ENCODE measurements at places on chromosomes 3 and 15.

- DNase-seq: no peak
Observed at GRCh38 chr15:34514251-34514670, 69.2 kb downstream of the GOLGA8B start.

GRCh38 chr15:35068846-35069475 lies 16.1 kb downstream of the NANOGP8 start:
- DNase-seq: no peak

DNA sequence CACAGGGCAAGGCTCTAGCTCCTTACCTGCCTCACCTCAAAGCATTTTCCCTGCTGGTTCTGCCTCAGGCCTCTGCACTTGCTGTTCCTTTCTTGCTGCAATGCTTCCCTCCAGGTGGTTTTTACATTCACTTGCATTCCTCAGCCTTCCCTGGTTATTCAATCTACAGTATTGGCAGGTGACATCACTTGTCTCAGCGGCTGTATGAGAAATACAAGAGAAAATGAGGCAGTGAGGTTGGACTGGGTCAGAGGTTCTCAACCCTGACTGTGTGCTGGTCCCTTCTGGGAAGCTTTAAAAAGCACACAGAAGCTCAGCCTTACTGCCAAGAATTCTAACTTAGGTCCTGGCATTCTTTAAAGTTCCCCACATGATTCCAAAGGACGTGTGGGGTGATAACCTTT lies 26.7 kb downstream of the SIAH2 start:
- DNase-seq: no peak

GRCh38 chr3:89234620-89235019 lies 127.2 kb downstream of the EPHA3 start:
- DNase-seq: no peak

DNA sequence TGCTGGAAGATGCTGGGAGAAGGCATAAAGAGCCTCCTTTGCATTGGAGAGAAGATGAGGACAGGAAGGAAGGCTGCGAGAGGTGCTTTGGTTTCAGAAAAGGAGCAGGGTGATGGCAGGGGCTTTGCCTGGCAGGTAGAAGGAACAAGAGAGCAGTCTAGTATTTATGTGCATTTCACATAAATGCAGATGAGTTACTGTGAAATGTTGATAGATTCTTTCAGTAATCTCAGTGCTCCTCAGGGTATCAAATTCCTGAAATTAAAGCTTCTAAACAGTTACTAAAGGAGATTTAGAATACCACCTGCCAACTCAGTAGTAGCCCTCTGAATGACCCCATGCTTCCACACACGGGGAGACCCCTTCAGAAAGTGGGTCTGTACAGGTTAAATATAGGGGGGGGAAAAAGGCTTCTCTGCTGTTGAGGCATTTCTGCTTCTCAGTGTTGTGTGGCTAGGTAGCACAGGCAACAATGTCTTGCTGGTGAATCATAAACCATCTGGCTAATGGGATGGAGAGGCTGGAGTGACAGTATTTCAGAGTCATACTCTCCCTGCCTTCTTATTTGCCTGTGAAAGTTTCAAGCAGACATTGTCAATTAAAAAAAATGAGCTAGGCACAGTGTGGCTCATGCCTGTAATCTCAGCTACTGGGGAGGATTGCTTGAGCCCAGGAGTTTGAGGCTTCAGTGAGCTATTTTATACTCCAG lies 14.3 kb upstream of the FBXL22 start:
- DNase-seq: no peak

GRCh38 chr15:32096916-32097617 lies 66.8 kb downstream of the CHRNA7 start:
- DNase-seq: no peak

- DNase-seq: no peak
Observed at GRCh38 chr15:101048581-101049030, 129.4 kb downstream of the LRRK1 start.

GRCh38 chr3:157145606-157146322 lies 14.2 kb downstream of the CCNL1 start:
- no peak for DNase-seq

- DNase-seq: no peak
Observed at GRCh38 chr3:172341482-172342059, 106.7 kb downstream of the GHSR start.

GRCh38 chr3:189677667-189678066 lies 46.5 kb downstream of the TP63 start:
- DNase-seq: no peak

DNA sequence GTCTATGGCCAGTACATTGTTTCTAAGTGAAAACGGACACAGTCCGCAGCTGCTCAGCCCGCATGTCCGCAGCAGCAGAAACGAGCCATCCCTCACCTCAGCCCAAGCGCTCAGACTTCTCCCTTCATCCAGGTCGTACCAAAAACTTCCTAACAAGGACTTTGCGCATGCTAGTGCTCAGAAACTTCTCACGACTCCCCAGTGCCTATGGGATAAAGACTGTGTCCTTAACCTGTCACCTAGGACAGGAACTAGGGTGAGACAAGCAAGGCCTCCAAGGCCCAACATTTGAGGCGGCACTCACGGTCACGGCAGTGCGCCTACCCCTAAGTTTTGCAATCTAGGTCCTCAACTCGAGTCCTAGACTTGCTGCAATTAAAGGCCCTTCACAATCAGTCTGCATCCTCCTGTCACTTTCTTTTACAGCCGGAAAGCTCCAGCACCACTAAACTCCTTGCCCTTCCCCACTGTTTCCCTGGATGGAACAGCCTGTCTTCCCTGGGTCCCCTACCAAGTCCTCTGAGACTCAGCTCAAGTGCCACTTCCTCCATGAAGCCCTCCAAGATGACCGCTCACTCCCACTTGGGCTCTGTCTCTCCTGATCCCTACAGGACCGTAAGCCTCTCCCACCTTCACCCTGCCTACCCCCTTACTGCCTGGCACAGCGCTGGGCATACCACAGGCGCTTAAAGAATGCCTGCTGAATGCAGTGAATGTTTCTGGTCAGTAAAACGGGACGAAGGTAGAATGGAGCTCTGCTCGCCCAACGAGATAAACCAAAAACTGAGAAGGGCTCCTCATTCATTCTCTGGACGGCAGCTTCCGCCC lies 1.2 kb downstream of the CLN6 start:
- no peak for DNase-seq
